ENCODE measurements at places on chromosomes 1 and 21. TPM values are rescaled to one million over a fixed set of nuclear protein-coding genes. Genes with fewer than 3 reads are reported as not detected.

DNA sequence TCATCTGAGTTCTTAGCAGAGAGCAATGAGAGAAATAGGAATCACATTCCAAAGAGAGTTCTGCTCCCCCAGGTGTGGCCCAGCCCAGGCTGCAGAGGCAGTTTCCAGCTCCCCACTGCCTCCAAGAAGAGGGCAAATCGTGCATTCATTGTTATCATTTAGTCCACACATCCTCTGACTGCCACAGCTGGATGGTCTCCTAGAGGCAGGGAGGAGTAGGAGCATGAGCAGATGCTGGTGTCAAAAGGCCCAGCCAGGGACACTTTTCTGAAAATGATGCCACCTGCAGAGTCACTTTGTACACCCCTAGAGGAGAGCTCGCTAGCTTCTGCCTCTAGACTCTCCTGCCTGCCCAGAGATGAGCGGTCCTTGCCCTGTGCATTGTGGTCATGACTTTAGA is 33.6 kb upstream of the GNPAT start:
- no peak for DNase-seq

The PRR9 gene
- total RNA-seq = not detected

GRCh38 chr21:28485301-28486022 is 507.2 kb downstream of the LTN1 start:
- DNase-seq = no peak

DNA sequence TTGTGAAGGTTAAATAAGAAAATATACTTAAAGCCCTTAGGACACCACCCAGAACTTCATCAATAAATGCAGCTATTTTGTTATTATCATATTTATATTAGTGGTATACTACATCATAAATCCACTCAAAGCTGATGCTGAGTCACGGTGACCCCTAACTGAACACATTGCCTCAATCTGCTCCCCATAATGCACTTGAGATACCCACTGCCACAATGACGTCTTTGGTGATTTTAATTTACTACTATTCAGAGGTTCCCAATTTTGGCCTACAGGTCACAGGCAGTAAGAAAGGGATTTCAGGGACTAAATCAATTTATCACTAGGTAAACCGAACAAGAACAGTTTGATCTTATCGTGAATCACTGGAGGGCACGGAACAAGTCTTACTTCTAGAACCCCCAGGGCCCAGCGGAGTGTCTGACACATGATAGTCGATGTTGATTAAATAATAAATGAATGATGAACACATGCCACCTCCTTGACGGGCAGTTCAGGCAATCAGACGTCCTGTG is 493 bp upstream of the CHD1L start:
- no peak for DNase-seq

The ARMH1 gene
- total RNA-seq = 1.6 TPM

The ELAVL4 gene
- total RNA-seq = 0.41 TPM

The MPZ gene
- 67.9 TPM for total RNA-seq

The PROK1 gene
- not detected for total RNA-seq

- no peak for DNase-seq
Observed at GRCh38 chr1:85290826-85291225, 14.4 kb upstream of the BCL10 start.

DNA sequence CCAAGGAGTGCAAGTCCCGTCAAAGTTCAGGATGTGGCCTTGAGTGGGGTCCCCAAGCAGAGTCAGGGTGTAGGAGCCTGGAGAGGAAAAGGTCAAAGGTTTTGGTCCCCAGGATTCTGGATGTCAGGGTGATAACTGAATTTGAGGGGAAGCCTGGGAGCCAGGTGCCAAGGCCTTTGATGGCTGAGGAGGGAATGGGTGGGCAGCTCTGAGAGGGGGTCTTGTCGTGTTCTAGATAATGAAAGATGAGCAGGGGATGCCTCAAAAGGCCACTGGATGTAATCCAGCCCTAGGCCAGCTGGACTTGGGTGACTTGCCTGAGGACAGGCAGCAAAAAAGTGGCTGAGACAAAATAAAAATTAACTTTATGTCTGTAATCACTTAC is 27.5 kb upstream of the KCNA2 start:
- no peak for DNase-seq

The NRAS gene
- total RNA-seq = 42.4 TPM

The HSPA6 gene
- total RNA-seq = 10.2 TPM

The FAM177B gene
- total RNA-seq = 0.41 TPM

GRCh38 chr1:27348861-27349783 is 7.3 kb downstream of the SYTL1 start:
- DNase-seq = peak; percentile 55

The SLC26A9 gene
- 0.10 TPM for total RNA-seq

DNA sequence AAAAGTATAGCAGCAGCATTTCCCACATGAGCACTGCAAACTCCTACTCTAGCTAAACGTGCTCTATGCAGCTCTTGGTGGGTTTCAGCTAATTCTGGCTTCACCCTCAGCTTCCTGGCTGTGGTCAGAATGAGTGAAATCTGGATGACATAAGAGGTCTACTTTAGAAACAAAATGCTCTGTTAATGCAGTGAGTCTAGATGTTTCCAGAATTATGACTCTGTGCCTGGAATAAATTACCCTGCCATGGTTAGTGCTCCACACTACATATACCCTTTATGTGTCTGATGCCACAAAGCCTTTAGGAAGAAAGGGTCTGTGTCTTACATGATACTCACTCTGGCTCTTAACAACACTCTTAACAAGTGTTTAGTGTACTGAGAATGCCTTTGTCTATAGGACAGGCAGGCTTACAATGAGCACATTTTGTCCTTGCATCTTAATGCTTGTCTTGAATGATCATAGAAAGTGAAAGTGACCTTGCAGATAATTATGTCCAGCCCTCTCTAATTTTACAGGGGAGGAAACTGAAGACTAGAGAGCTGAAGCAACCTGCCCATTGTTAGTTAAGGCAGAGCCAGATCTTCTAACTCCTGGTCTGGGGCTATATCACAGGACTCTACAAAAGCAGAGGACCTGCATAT is 9.2 kb downstream of the S100A10 start:
- no peak for DNase-seq

The RNU1-4 gene
- total RNA-seq = under 0.01 TPM

- no peak for DNase-seq
Observed at GRCh38 chr1:80495806-80496205, 1304.9 kb upstream of the ADGRL2 start.

GRCh38 chr1:247445526-247446356 is 12.2 kb downstream of the OR2B11 start:
- DNase-seq = no peak

DNA sequence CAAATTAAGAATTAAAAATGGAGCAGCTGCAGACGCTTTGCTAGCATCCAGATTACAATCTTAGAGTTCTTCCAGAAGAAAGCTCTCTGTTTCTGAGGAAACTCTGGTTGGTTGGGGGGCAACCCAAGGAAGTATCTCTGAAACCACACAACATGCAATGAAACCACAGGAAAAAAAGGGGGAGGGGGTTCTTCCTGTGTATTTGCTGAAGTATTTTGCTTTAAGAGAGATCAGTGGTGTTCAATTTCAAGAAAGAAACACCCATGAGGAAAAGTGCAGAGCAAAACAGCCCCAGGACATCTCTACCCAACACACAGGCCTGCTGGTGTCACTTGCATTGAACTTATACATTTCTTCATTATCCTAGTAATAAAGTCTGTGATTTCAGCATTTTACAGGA is 19.7 kb upstream of the TIAM1 start:
- no peak for DNase-seq

The SPRR3 gene
- 58.0 TPM for total RNA-seq

All from tongue (tissue), 3 donors.